Naive B cell (primary cell): ENCODE measurements at places on chromosomes 7 and 10.
A peak's percentile ranks its signal among the peaks of the same experiment; 100 is the strongest.

DNA sequence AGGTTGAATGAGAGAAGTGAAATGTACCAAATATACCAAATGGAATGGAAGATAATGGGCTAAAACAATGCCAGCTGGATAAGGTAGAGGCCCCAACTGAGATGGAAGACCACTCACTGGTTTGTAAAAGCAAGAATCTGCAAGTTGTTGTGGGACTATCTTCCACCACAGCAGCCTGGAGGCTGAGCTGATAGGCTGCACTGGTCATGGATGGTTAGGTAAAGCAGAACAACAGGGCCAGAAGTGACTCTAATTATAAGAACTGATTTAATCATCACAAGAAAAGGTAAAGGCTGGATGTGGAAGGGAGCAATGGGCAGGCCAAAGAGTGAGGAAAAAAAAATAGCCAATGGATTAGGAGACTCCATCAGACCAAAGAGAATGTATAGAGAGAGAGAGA, 11.8 kb downstream of the TFEC start:
- DNase-seq, result no peak

GRCh38 chr10:28796606-28797512, 119.5 kb downstream of the BAMBI start:
- DNase-seq, result no peak

GRCh38 chr7:122887198-122887597, 938 bp upstream of the CADPS2 start:
- no peak for DNase-seq

GRCh38 chr10:107671960-107672359, 507.5 kb upstream of the SORCS1 start:
- DNase-seq, result no peak

- DNase-seq, result peak; percentile 60
These were observed 43.3 kb upstream of the NFKB2 start for GRCh38 chr10:102352066-102352715.

- DNase-seq, result no peak
These were observed 710.6 kb upstream of the GALNT17 start for GRCh38 chr7:70421319-70421718.

- no peak for DNase-seq
These were observed 379.3 kb upstream of the POM121L12 start for GRCh38 chr7:52656098-52656497.

DNA sequence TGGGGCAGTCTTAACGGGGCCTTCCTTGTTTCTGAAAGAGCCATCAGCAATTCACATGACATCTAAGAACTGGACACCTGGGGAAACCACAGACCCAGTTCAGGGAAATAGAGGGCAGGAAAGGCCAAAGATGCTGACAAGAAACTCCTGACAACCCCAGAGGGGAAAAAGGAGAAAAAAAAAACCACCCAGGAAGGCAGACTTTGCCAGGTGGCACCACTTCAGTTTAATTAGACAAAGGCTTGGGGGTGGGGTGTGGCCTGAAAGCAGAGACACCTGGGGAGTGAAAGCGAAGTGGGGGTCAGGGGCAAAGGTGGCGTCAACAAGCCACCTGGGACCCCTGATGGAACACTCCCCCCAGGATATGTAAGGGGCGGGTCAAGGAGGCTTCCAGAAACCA, 53.6 kb downstream of the RAB11FIP2 start:
- no peak for DNase-seq

DNA sequence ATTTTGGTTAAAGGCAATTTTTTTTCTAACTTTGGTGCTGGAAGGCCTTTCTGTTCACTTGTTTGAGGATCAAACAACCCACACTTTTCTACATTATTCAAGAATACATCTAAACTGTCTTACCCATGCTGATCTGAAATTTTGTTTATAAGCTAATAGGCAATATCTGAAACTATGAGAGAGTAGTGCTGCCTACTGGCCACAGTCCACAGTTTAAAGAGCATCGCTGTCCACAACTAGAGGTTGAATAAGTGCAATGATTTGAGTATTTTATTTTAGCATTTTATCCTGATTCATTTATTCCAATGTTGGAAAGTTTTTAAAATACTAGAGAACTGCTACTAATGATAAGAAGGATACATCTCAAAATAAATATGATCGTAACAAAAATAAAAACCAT, 306.9 kb downstream of the ELMO1 start:
- no peak for DNase-seq

DNA sequence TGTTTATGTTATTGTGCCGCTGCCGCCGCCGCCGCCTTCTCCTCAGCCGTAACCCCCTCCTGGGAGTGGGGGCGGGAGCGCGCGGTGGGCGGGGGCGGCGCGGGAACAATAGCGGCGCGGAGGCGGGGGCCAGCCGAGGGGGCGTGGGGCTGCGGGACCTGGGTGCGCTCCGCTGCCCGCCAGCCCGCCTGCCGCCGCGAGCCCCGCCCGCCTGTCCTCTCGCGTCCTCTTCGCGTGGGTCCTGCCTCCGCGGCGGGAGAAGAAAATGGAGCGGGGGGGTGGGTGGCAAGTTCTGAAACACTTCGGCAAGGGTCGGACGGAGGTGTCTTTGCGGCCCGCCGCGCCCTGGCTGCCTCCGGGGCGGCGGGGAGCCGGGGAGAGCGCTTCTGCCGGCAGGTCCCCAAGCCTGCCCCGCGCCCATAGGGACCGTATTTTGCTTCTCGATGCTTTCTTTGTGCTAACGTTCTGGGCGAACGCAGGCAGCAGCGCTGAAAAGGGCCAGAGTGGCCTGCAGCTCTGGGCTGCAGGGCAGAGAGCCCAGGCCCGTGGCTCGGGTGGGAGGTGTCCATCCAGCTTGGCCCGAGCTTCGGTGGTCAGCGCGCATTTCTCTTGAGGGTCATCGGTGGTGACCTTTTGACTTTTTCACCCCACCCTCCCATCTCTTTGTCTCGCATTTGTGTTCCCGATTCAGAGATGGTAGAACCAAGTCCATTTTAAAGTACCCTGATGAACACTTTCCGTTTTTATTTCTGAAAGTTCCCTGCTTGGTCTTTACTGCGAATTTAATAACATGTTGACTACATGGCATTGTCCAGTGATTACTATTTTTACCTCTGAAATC, 613 bp downstream of the MAPK8 start:
- DNase-seq, result peak; percentile 80

- DNase-seq, result no peak
These were observed 140.0 kb downstream of the CAMK1D start for GRCh38 chr10:12489357-12489756.

- DNase-seq, result no peak
These were observed 271.7 kb downstream of the PTPRN2 start for GRCh38 chr7:158315881-158316280.

DNA sequence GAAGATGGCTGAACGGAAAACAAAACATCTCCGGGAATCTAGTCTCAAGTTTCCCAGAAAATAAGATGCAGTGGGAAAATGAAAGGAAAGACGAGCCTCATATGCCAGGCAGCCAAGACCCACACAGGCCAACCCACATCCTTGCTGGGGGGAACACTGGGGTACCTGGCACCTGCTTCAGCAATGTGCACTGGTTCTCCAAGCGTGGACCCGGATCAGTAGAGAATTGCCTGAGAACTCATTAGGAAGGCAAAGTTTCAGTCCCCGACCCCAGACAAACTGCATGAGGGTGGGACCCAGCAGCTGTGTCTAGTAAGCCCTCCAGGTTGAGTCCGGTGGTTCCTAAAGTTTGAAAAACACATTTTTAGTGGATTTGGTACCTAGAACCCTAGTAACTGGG, 18.4 kb downstream of the FAM53B start:
- DNase-seq, result no peak

- DNase-seq, result no peak
These were observed 58.1 kb downstream of the AGMO start for GRCh38 chr7:15503603-15504290.

DNA sequence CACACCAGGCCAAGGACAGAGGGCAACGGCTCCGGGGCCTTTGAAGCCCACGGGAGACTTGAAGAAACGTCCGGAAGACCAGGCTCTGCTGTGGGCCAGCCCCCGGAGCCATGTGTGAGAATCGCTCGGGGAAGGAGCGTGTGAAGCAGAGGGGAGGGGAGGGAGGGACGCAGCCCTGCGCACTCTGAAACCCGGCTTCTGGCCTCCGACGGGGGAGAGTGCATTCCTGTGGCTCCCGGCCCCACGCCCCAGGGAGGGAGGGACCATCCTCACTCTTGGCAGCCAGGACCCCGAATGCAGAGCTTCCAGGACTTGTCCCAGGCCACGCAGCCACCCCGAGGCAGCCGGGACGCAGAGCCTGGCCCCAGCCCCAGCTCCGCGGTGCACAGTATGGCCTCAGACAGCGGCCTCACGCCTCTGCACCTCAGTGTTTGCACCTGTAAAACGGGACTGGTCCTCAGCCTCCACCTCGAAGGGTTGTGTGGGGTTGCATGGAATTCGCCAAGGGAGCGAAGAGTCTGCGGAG, 67.4 kb downstream of the PDGFA start:
- no peak for DNase-seq

DNA sequence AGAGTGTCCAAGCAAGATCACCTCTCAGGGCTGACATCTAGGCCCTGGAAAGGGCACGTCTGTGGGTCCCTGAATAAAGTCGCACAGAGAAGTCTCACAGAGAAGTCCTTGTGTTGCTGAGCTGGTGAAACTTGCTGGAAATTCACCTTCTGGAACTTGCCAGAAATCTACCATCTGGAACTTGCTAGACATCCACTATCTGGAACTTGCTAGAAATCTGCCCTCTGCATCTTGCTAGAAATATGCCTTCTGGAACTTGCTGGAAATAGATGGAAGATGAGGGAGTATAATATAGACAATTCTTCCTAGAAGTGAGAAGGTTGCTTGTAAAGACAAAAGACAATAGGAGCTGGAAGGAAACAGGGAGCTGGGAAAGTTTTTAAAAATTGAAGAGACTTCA, 5.4 kb upstream of the TAX1BP1 start:
- no peak for DNase-seq

- no peak for DNase-seq
These were observed 159.5 kb downstream of the PPP1R9A start for GRCh38 chr7:95066737-95067530.

- DNase-seq, result no peak
These were observed 18.1 kb downstream of the LRMDA start for GRCh38 chr10:75449382-75450074.

DNA sequence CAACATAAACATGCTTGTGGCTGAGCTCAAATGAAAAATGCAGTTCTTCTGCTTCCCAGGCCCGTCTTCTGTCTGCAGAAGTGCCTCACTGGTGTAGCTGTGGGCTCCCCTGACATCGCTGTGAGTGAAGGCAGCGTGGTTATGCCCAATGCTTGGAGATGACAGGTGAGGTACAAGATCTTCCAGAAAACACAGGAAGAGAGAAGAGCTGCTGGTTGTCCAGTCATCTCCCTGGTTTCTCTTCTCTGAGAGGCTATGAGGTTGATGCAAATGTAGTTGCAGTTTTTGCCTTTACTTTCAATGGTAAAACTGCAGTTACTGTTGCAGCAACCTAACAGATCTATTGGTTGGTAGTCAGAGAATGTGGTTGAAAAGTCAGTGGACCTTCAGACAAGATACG, 223.6 kb downstream of the GATA3 start:
- no peak for DNase-seq

- no peak for DNase-seq
These were observed 164.2 kb downstream of the DGKI start for GRCh38 chr7:137682596-137682995.

DNA sequence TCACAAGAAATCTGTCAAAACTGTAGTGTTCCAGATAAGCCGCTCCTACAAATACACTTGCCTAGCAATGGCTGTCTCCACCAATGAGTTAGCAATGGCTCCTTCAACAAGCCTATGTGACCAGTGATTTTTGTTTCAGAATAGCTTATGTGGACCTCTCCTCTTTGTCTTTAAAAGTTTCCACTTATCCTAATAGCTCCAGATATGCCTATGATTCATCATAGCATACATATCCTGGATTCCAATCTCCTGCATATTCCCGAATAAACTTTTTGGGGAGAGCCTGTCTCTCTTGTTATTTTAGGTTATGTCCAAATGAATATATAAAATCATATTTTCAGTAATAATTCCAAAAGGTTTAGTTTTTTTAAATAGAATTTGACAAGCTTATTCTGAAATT, 510.6 kb downstream of the ARL4A start:
- no peak for DNase-seq

GRCh38 chr7:78528964-78529363, 730.4 kb downstream of the PHTF2 start:
- DNase-seq, result no peak
